ENCODE measurements at places on chromosomes 3 and 15. TPM values are rescaled to one million over a fixed set of nuclear protein-coding genes. Genes with fewer than 3 reads are reported as not detected.

DNA sequence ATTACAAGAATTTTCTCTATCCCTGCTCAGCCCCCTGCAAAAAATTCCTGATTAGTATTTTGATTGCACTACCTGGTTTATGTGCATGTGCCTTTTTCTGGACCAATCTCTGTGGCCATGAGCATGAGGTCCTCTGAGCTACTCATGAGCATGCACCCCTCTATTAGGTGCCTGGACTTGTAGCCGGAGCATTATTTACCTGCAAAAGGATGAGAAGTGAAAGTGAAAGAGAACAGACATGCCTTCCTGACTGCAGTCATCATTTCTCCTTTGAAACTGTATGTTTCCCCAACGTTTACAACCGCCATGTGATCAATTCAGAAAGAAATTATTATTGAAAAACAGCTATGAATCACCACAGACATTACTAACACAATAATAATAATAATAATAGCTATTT is 1008.8 kb downstream of the ROBO2 start:
- DNase-seq: no peak

ALDH1A2 gene
- not detected for total RNA-seq

SHC4 gene
- total RNA-seq: 3.7 TPM

DNA sequence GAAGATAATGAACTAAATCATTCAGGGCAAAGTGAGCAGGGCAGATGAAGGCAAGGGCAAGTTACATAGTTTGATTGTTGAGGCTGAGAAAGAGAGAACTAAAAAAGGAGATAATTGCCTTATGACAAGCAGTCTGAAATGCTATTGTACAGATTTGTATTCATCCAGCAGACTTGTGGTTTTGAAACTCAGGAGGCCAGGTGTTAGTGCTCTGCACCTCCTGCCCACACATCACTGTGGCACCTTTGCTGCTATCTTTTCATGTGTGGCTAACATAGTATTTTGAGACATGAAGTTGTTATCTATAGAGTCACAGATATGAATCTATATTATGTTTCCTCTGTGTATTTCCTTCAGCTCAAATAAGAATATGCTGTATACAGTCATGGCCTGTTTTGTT is 24.3 kb upstream of the SUCLG2 start:
- no peak for DNase-seq

GOLGA6A gene
- not detected for total RNA-seq

DNA sequence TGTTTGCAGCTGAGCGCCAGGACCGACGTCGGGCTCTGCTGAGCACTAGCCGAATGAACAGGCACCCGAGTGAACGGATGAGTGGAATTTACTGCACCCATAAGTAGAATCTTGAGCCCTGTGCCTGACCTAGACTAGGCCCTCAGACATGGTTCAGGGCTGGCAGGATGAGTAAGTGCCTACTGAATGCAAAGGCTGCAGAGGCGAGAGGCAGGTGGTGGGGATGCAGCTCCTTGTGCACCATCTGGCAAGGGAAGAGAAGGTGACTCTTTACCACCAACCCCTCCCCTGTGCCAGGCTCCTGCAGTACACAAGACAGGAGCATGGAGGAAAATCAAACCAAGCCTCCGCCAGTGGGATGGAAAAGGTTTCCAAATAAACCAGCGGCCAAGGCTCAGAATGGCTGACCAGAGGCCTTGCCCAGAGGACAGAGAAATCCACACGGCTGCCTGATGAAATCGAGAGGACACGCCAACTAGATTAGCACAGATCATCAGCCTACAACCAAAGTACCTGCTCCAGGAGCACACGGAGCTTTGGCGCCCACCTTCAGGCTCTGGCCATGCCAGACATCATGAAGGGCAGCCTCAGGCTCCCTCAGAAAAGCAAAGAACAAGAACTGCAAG is 141.7 kb upstream of the IQSEC1 start:
- DNase-seq: no peak

- no peak for DNase-seq
Observed at GRCh38 chr3:112365035-112365434, 32.1 kb downstream of the CD200 start.

GRCh38 chr3:60282866-60283265 is 968.4 kb downstream of the FHIT start:
- DNase-seq: no peak

DNA sequence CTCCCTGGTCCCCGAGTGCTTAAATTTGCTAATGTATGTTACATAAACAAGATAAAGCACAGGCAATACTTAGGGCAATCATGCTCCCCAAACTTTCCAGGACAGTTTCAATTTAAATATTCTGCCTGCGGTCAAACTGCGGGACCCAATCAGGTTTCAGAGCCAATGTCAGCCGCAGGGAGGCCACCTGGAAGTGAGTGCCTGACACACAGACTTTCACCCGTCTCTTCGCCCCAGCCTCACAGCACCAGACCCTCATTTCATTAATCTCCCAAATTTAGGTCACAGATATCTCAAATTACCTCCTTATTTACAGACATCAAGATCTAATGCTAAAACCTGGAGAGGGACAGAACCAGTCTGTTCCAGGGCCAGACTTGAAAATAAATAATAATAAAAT is 107.2 kb upstream of the ALDH1A3 start:
- no peak for DNase-seq

THRB gene
- total RNA-seq: not detected

SLC27A2 gene
- 2.1 TPM for total RNA-seq

- no peak for DNase-seq
Observed at GRCh38 chr15:27220199-27220598, 249.2 kb downstream of the GABRG3 start.

- peak; percentile 79 for DNase-seq
Observed at GRCh38 chr3:48018841-48019240, 2.6 kb upstream of the MAP4 start.

DNA sequence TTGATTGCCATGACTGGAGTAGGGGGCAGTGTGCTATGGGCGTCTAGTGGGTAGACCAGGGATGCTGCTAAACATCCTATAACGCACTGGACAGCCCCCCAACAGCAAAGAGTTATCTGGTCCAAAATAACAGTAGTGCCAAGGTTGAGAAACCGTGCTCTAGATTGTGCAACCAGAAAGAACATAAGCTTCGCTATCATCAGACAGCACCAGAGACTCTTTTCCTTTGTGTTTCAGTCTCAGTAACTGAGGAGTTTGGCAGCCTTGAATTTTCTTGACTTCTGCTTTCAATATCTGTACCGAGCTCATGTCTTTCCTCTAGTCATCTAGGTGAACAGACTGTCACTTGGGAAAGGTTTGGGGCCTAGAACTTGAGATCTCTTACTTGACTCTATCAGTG is 8.8 kb downstream of the ARID3B start:
- DNase-seq: no peak

- no peak for DNase-seq
Observed at GRCh38 chr15:60074181-60074885, 70.2 kb downstream of the FOXB1 start.

Measured in HFFc6 (cell line).